Esophagus muscularis mucosa (tissue), 4 donors: ENCODE measurements at places on chromosomes 16 and 17. TPM values are rescaled to one million over a fixed set of nuclear protein-coding genes. Genes with fewer than 3 reads are reported as not detected.

RDM1 gene
- not detected for total RNA-seq

DNA sequence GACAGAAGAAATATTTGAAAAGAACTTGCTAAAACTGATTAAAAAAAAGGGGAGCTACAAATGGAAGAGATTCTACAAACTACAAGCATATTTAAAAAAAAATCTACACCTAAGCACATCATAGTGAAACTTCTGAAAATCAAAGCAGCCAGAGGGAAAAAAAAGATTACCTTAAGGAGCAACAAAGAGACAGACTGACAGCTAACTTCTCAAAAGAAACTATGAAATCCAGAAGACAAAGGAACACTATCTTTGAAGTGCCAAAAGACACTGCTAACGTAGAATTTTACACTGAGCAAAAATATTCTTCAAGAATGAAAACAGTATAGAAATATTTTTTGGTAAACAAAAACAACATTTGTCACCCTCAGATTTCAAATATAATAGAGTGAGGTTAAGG lies 151.2 kb downstream of the MYO1D start:
- no peaks in the 10 kb centered on the region for H3K27me3 ChIP-seq
- H3K4me3 ChIP-seq, result no peak overlapping the region
- no peak for DNase-seq
- H3K36me3 ChIP-seq, result no peaks in the 10 kb centered on the region
- no peak overlapping the region for H3K27ac ChIP-seq

- H3K36me3 ChIP-seq, result no peaks in the 10 kb centered on the region
- no peak overlapping the region for H3K27ac ChIP-seq
- no peak overlapping the region for H3K4me3 ChIP-seq
- no peaks in the 10 kb centered on the region for H3K4me1 ChIP-seq
- DNase-seq, result no peak
- no peaks in the 10 kb centered on the region for H3K27me3 ChIP-seq
Observed at GRCh38 chr16:17483351-17483750, 12.6 kb upstream of the XYLT1 start.

RGS11 gene
- 7.1 TPM for total RNA-seq

DNA sequence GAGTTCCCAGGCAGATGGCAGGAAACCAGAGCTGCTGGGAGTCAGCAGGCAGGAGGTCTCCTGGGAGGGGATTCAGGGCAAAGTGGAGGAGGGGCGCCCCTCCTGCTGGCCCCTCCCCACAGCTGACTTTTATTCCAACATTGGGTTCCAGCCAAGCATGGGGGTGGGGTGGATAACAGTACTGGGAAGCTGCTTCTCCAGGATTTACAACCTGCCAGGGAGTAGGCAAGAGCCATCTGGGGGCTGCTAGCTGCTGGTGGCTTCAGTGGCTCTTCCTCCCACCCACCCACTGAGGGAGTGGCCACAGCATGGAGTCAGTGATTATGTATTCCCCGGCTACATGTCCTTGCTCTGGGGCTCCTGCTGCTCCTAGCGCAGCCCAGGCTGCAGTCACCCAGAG lies 36.8 kb downstream of the TMEM132E start:
- peaks cover 9% of the 10 kb centered on the region for H3K27me3 ChIP-seq
- no peak overlapping the region for H3K27ac ChIP-seq
- no peak for DNase-seq
- no peak overlapping the region for H3K4me3 ChIP-seq
- H3K36me3 ChIP-seq, result no peaks in the 10 kb centered on the region
- peaks cover 3% of the 10 kb centered on the region for H3K4me1 ChIP-seq

- no peak overlapping the region for H3K4me3 ChIP-seq
- no peak overlapping the region for H3K27ac ChIP-seq
- no peaks in the 10 kb centered on the region for H3K27me3 ChIP-seq
- no peak for DNase-seq
- peaks cover 20% of the 10 kb centered on the region for H3K4me1 ChIP-seq
- no peaks in the 10 kb centered on the region for H3K36me3 ChIP-seq
Observed at GRCh38 chr17:4994081-4994595, 3.2 kb downstream of the INCA1 start.

DNA sequence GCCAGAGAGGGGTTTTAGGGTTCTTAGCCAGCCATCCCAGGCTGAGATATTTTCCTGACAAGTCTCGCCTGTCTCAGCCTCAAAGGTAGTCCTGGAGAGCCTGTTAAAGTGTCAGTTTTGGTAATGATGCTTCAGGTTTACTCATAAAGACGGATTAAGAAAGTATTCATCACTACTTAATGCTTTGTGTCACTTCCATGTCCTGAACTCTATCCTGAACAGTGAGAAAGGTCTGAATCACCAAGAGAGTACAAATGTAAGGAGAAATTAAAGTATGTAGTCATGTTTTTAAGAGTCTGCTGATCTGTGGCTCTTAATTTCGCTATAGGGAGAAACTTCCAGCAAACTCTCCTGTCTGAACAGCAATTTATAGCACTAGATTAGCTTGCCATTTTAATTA lies 14.0 kb downstream of the RPGRIP1L start:
- H3K27ac ChIP-seq, result no peak overlapping the region
- no peaks in the 10 kb centered on the region for H3K36me3 ChIP-seq
- DNase-seq, result no peak
- H3K4me3 ChIP-seq, result no peak overlapping the region
- no peaks in the 10 kb centered on the region for H3K4me1 ChIP-seq

DNA sequence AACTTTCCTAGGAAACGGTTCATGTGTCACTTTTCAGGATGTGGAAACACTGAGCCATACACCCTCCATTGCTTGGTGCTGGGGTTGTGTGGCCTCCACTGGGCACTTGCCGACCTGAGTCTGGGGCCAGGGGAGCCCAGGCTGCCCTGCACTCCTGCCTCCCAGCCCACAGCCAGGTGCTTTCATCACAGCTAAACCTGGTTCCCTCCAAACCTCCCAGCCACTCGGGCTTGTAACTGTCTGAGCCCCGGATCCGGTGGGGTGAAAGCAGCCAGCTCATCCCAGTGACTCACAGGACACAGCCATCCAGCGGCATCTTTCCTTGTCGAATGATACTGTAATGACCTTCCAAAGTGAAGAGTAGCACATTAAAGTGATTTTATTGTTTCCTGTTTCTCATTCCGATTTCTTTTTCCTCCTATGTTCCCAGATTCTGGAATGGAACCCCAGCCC lies 19.8 kb downstream of the CARHSP1 start:
- no peaks in the 10 kb centered on the region for H3K27me3 ChIP-seq
- H3K27ac ChIP-seq, result no peak overlapping the region
- H3K4me1 ChIP-seq, result peaks cover 24% of the 10 kb centered on the region

GRCh38 chr17:6195123-6195522 lies 124.9 kb downstream of the WSCD1 start:
- no peaks in the 10 kb centered on the region for H3K36me3 ChIP-seq
- no peak overlapping the region for H3K4me3 ChIP-seq
- peaks cover 14% of the 10 kb centered on the region for H3K27me3 ChIP-seq
- H3K4me1 ChIP-seq, result no peaks in the 10 kb centered on the region

GRCh38 chr16:66334853-66335574 lies 31.5 kb upstream of the CDH5 start:
- H3K27me3 ChIP-seq, result no peaks in the 10 kb centered on the region
- no peak for DNase-seq

KRT25 gene
- total RNA-seq, result not detected
